ENCODE measurements at places on chromosomes 3 and 15. TPM values are rescaled to one million over a fixed set of nuclear protein-coding genes. Genes with fewer than 3 reads are reported as not detected.

The UQCRC1 gene
- total RNA-seq: 596 TPM

The RBP2 gene
- total RNA-seq: not detected

The PCOLCE2 gene
- total RNA-seq: 25.4 TPM

The CMTM8 gene
- 0.12 TPM for total RNA-seq

The SPSB4 gene
- total RNA-seq: not detected

The CTXND1 gene
- total RNA-seq: under 0.01 TPM

The CLN6 gene
- total RNA-seq: 11.2 TPM

The C15orf61 gene
- total RNA-seq: 3.0 TPM

The ANKDD1A gene
- 3.1 TPM for total RNA-seq

The CGNL1 gene
- total RNA-seq: 1.5 TPM

The USP50 gene
- 0.62 TPM for total RNA-seq

The TICRR gene
- 3.2 TPM for total RNA-seq

The BTBD1 gene
- 119 TPM for total RNA-seq

The LRRC34 gene
- 11.1 TPM for total RNA-seq

The AMOTL2 gene
- total RNA-seq: 100 TPM
